ENCODE measurements at places on chromosomes 11 and 22.

- no peak for DNase-seq
Observed at GRCh38 chr11:71342951-71343827, 90.8 kb upstream of the SHANK2 start.

- no peak for DNase-seq
Observed at GRCh38 chr22:46415776-46416519, 80.4 kb downstream of the TRMU start.

- no peak for DNase-seq
Observed at GRCh38 chr11:27514558-27514957, 8.0 kb upstream of the LIN7C start.

GRCh38 chr11:44986315-44986714, 35.6 kb upstream of the TP53I11 start:
- no peak for DNase-seq

GRCh38 chr22:42202048-42202447, 68.4 kb downstream of the TCF20 start:
- DNase-seq, result no peak

GRCh38 chr11:39683951-39684554, 1775.4 kb downstream of the LRRC4C start:
- DNase-seq, result no peak

DNA sequence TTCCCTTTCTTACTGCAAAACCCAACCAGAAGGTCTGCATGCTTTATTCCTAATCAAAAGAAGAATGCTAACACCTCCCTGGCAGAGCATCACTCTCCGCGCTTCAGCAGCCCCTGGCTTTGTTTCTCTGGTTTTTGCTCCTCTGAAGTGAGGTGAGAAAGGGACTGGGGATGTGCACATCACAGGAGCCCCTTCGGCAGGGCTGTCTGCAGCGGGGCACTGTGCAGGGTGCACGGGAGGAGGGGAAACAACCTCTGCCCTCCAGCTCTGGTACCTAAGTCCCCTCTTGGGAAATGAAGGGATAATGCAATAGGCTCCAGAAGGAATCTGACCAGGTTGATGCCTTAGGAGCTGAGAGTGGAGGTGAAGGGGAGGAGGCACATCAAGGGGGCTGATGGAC, 312.7 kb downstream of the NTM start:
- DNase-seq, result no peak
